Fibroblast of lung (primary cell): ENCODE measurements at places on chromosomes 13 and 19.

- no peak for DNase-seq
Observed at GRCh38 chr19:38346837-38347236, 11.2 kb downstream of the CATSPERG start.

DNA sequence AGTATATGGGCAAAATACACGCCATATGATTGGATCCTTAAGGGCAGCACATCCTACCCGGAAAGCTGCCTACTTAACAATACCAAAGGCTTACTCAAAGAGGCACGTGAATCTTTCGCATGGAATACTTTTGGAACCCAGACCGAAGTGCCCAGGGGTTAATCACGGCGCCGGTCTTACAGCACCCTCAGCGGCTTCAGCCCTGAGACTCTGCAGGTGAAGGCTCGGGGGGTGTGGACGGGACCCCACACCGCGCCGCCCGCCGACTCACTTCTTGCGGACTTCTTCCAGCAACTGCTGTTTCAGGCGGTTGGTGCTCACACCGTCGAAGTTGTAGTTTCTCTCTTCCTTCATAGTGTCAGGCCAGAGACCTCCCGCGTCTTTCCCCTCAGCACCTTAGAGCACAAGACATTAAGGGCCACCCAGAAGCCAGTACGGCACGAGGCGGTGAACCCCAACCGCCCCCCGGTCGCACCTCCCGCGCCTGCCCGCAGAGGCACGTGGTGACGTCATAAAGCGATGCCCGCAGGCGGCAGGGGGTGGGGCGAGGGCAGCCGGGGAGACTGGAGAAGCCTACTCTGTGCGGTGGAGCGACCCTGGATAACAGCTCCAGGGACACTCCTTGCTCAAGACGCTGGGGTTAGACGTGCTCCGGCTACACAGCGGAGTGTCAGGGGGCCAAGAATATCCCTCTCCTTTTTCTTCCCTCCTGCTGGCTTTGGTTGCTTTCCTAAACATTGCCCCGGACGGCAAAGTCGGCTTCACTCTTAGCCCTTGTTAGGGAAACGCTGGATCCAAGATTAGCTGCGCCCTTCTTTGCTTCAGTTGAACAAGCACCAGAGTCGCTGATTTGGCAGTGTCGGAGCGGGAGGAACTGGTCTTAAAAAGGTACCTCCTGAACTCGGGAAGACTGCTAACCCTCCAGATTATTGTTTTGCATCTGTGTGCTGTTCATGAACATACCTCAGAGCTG lies at the start of gene CCDC169:
CCDC169 (minus strand) TSS at position 449 of the 973 bp plus-strand sequence; CDS start at position 354, 95 bp downstream.
- peak; percentile 62 for DNase-seq

- DNase-seq = peak; percentile 37
Observed at GRCh38 chr19:862581-863314, 3.3 kb downstream of the CFD start.

DNA sequence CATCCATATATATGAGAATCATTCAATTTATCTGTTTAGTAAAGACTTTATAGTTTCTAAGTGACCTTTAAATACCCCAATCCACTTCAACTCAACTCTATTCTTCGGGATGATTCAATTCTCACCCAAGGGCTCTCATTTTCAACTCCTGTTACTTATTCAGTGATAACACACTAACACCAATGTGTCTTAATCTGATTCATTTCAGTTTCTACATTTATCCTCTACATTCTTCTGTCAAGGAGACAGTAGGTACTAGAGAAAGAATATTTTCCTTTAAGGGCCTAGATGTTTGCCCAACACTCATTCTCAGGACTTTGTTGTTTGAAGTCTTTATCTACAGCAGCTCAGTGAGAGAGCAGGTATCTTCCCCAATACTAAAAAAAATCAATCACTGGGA lies 7.1 kb downstream of the ARGLU1 start:
- DNase-seq = no peak

- no peak for DNase-seq
Observed at GRCh38 chr13:23146006-23146405, 34.8 kb upstream of the SGCG start.

DNA sequence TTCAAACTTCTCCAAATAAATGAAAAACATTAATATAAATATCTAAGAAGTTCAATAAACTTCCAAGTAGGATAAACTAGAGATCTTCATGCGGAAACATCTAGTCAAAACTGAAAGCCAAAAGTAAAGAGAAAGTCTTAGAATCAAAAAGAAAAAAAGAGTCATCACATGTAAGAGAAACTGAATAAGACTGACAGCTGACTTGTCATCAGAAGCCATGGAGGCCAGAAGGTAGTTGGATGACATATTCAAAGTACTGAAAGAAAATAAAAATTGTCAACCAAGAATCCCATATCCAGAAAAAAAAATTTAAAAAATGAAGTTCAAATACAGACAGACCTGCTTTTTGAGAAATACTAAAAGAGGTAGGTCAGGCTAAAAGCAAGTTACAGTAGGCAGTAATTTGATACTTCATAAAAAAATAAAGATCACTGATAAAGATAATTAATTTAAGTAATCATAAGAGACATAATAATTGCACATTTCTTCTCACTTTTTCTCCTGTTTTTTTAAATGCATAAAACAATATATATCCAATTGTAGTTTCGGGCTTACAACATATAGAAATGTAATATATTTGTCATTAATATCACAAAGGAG lies 327.6 kb upstream of the PCDH9 start:
- peak; percentile 9 for DNase-seq
